ENCODE measurements at places on chromosomes 16 and 17. TPM values are rescaled to one million over a fixed set of nuclear protein-coding genes. Genes with fewer than 3 reads are reported as not detected.

MLKL gene
- total RNA-seq = 11.6 TPM

DNA sequence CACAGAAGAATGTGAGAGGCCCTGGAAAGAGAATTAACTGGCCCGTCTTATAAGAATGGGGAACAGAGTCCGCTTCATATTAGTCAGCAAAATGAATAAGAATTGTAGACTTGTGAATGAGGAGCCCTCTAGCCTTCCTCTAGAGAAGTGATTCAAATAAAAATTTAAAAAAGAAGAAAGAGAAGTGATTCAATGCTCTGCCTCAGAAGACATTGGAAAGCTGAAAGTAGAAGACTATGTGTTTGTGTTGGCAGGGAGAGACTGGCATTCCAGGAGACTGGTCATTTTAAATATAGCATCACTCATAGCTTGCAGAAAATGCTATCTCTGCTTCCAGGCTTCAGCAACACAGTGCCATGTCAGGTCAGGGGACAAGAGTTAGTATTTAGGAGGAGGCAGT lies 190.6 kb upstream of the HS3ST3A1 start:
- no peak overlapping the region for H3K4me3 ChIP-seq
- no peaks in the 10 kb centered on the region for H3K4me1 ChIP-seq
- H3K36me3 ChIP-seq = no peaks in the 10 kb centered on the region
- DNase-seq = no peak
- H3K27ac ChIP-seq = no peak overlapping the region
- no peaks in the 10 kb centered on the region for H3K27me3 ChIP-seq

- H3K36me3 ChIP-seq = no peaks in the 10 kb centered on the region
- peaks cover 3% of the 10 kb centered on the region for H3K4me1 ChIP-seq
- no peak overlapping the region for H3K27ac ChIP-seq
- no peak for DNase-seq
- no peaks in the 10 kb centered on the region for H3K27me3 ChIP-seq
- no peak overlapping the region for H3K4me3 ChIP-seq
Measured at GRCh38 chr17:73137376-73137775, 27.4 kb upstream of the SSTR2 start.

DNA sequence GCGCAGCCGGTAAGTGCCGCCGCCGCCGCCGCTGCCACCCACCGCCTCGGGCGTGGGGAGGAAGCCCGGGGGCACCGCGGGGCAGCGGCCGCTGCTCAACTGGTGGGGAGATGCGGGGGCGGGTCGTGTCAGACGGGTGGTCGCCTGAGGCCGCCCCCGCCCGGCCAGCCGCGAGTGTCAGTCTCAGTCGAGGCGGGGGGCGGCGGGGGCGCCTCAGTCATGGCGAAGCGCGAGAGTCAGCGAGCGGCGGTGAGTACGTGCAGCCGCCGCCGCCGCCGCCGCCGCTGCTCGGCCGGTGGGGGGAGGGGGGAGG lies 76.2 kb downstream of the CHD9 start:
- H3K27ac ChIP-seq = peak overlapping the region; percentile 79
- no peak for DNase-seq
- H3K4me1 ChIP-seq = peaks cover 20% of the 10 kb centered on the region
- no peaks in the 10 kb centered on the region for H3K27me3 ChIP-seq
- no peaks in the 10 kb centered on the region for H3K36me3 ChIP-seq
- peak overlapping the region; percentile 67 for H3K4me3 ChIP-seq

GRCh38 chr17:44901411-44901921 lies 2.2 kb upstream of the EFTUD2 start:
- no peak overlapping the region for H3K27ac ChIP-seq
- H3K4me1 ChIP-seq = peaks cover 3% of the 10 kb centered on the region
- DNase-seq = no peak
- no peaks in the 10 kb centered on the region for H3K36me3 ChIP-seq
- no peaks in the 10 kb centered on the region for H3K27me3 ChIP-seq
- no peak overlapping the region for H3K4me3 ChIP-seq
